Myocyte (in vitro differentiated cells): ENCODE measurements at places on chromosomes 2 and 18. TPM values are rescaled to one million over a fixed set of nuclear protein-coding genes. Genes with fewer than 3 reads are reported as not detected.

FRZB gene
- 0.99 and 1.7 TPM in 2 replicates for total RNA-seq

TUBA3E gene
- total RNA-seq, result not detected in 2 replicates

MYCN gene
- not detected in 2 replicates for total RNA-seq

IGFBP5 gene
- 15.8 and 23.5 TPM in 2 replicates for total RNA-seq

ANKRD39 gene
- total RNA-seq, result 10.5 and 15.6 TPM in 2 replicates

CYTIP gene
- 1.9 and 2.4 TPM in 2 replicates for total RNA-seq

COL4A3 gene
- total RNA-seq, result 0.08 and 1.4 TPM in 2 replicates

RTP5 gene
- 0.08 TPM in 1 of 2 replicates, not detected in the other for total RNA-seq

ALPG gene
- not detected in 2 replicates for total RNA-seq
